ENCODE measurements at places on chromosomes 2 and 18. TPM values are rescaled to one million over a fixed set of nuclear protein-coding genes. Genes with fewer than 3 reads are reported as not detected.

GRCh38 chr18:31407649-31408048 is 31.1 kb downstream of the DSG4 start:
- no peaks in the 10 kb centered on the region for H3K36me3 ChIP-seq
- DNase-seq: no peak
- no peaks in the 10 kb centered on the region for H3K4me1 ChIP-seq

GRCh38 chr2:59888015-59888414 is 665.4 kb downstream of the BCL11A start:
- DNase-seq: no peak
- H3K36me3 ChIP-seq: no peaks in the 10 kb centered on the region
- no peaks in the 10 kb centered on the region for H3K27me3 ChIP-seq
- no peak overlapping the region for H3K4me3 ChIP-seq
- no peak overlapping the region for H3K27ac ChIP-seq

- H3K27ac ChIP-seq: no peak overlapping the region
- no peaks in the 10 kb centered on the region for H3K36me3 ChIP-seq
- H3K4me3 ChIP-seq: no peak overlapping the region
These were observed 203.3 kb upstream of the FBXO11 start for GRCh38 chr2:48109491-48110204.

- no peak for DNase-seq
- H3K4me1 ChIP-seq: no peaks in the 10 kb centered on the region
- no peak overlapping the region for H3K27ac ChIP-seq
- H3K36me3 ChIP-seq: no peaks in the 10 kb centered on the region
These were observed 7.9 kb downstream of the SPR start for GRCh38 chr2:72895154-72895553.

DNA sequence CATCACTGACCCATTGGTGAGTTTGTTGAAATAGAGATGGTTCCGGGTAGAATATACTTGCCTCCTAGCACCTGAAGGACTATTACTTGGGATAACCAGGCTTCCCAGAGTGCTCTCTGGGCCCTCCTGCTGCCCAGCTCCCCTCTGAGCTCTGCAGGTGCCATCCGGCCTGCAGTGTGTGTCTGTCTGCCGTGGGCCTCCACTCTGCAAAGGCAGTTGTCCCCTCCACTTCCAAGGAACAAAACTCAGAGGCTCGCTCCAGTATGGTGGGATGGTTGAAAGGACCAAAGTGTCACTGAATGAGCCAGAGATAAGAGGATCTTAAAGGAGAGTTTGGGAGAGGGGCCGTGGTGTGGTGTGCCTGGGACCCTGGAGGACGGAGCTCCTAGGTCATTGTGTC is 57.3 kb downstream of the SH3BP4 start:
- H3K36me3 ChIP-seq: no peaks in the 10 kb centered on the region
- H3K27me3 ChIP-seq: no peaks in the 10 kb centered on the region
- peaks cover 5% of the 10 kb centered on the region for H3K4me1 ChIP-seq
- no peak for DNase-seq
- H3K4me3 ChIP-seq: no peak overlapping the region

DNA sequence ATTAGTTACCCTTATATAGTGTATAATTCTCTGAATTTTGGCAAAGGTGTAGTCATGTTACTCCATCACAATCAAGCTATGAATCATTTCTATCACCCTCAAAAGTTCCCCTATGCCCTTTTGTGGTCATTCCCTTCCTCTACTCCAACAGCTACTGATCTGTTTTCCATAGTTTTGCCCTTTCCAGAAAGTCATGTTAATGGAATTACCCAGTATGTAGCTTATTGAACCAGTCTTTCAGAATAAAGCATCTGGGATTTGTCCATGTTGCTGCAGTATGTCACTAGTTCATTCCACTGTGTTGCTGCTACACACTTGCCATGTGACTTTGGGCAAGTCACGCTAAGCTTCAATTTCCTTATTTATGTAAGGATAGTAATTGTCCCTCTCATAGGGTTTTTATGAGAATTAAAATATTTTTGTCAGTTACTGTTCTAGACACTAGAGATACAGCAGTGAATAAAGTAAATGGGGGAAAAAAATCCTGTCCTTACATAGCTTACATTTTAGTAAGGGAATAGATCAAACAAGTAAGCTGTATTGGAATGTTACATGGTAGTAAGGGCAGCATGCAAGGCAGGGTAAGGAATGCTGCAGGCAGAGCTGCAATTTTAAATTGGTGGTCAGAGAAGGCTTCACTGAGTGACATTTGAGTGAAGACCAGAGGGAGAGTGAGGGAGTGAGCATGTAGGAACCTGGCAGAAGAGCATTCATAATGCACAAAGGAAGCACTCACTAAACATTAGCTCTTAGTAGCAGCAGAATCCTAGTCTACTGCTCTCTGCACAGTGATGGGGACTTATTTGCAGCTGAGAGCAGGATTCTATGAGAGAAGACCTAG is 80.3 kb upstream of the TSPYL6 start:
- no peak overlapping the region for H3K4me3 ChIP-seq
- peaks cover under 1% of the 10 kb centered on the region for H3K4me1 ChIP-seq
- DNase-seq: no peak
- H3K27ac ChIP-seq: no peak overlapping the region
- no peaks in the 10 kb centered on the region for H3K36me3 ChIP-seq

GRCh38 chr2:232937278-232937906 is 67.3 kb downstream of the SNORC start:
- no peak overlapping the region for H3K4me3 ChIP-seq
- no peaks in the 10 kb centered on the region for H3K36me3 ChIP-seq
- no peak overlapping the region for H3K27ac ChIP-seq
- H3K27me3 ChIP-seq: no peaks in the 10 kb centered on the region

HNRNPLL gene
- 46.9 TPM for total RNA-seq

SLC23A3 gene
- total RNA-seq: 4.5 TPM
